HS-5 (cell line): ENCODE measurements at places on chromosomes 4 and X.

- DNase-seq: no peak
Measured at GRCh38 chr4:53744446-53745160, 153.3 kb upstream of the LNX1 start.

GRCh38 chr4:105461221-105461620 lies 12.6 kb downstream of the PPA2 start:
- DNase-seq: no peak

GRCh38 chrX:115592997-115593734 lies 32.2 kb downstream of the PLS3 start:
- no peak for DNase-seq

DNA sequence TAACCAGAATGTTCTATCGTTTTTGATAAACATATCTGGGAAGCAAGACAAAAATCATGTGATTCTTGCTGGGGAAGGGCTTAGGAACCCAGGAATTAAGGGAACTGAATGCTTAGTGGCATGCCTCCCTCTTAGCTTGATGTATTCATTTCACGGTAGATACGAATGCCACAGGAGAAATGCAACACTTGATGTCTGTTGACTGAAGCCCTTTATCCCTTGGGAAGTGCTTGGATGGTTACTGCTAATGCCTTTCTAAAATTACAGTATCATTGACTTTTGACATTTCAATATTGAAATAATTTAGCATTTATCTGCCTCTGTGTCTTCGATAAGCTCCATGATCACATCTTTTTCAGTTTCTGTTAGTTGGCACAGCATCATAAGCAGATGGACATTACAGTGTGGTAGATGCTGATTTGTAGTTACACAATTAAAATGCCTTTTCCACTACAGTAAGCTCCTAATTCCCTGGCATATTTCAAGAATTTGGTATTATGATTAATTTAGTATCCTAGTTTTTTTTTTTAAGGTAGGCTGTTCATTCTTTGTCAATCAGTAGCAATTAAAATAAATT lies 226.7 kb downstream of the ARHGAP10 start:
- DNase-seq: no peak

GRCh38 chr4:67576538-67576937 lies 18.0 kb downstream of the STAP1 start:
- no peak for DNase-seq

GRCh38 chr4:98833384-98833783 lies 95.5 kb downstream of the EIF4E start:
- DNase-seq: no peak
